ENCODE measurements at places on chromosomes 2 and 18.

- DNase-seq: no peak
Observed at GRCh38 chr2:105445976-105446375, 47.1 kb upstream of the FHL2 start.

GRCh38 chr2:122300758-122301157 lies 545.3 kb downstream of the TSN start:
- no peak for DNase-seq

GRCh38 chr2:208319391-208319790 lies 53.3 kb downstream of the PIKFYVE start:
- no peak for DNase-seq

DNA sequence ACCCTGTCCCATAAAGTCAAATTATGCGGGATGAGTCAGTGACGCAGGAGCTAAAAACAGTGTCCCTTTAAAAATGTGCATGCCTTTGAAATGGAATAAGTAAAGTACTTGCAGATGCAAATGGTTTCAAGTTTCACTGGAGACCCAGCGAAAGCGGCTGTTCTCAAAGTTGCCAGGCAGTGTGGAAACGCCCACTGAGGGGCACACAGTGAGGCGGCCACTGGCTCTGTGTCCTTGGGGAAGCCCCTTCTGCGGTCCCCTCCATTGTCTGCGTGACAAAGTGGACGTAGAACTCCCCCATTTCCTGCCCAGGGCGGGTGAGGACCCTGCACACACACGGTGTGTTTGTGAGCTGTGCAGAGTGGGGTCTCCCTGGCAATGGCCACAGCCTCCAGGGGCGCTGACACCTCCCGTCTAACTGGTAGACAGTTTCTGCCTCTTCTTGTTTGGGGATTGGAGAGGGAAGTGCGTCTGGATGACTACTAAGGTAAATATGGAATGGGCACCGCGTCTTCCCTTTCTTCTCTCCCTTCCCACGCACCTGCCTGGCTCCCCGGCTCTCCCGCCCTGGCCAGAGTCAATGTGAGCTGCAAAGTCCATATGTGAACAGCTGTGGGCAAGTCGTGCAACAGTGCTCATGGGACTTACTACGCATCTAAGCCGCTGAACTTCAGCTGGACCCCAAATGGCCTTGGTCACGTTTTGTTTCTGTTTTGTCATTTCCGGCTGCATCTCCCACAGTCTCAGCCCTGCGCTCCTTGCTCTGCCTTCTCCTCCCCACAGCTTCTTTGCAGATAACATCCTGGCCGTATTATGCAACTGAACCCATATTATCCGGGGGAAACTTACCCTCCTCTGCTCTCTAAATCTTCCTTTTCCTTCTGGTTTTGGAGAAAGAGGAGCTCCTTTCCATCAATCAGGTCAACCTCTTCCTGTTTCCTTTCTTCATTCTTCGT lies 33.7 kb upstream of the ZNF516 start:
- peak; percentile 62 for DNase-seq

GRCh38 chr2:216553482-216554240 lies 55.0 kb downstream of the RPL37A start:
- no peak for DNase-seq

DNA sequence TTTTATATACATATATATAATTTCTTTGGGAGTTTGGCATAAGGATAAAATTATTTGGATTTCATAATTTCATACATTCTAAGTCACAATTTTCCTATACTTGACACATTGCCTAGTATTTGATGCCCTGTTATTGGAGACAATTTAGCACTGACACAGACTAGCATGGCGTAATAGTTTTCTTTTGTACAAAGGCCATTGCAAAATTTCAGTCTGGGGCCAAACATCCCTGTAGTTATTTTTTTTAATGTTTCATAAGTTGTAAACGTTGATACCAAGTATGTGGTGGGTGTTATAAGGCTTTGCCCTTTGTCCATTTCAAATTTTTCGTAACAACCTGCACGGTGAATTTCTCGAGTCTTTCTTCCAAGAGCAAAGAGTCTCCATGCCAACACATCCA lies 95.7 kb upstream of the NRP2 start:
- DNase-seq: no peak

- DNase-seq: peak; percentile 40
Observed at GRCh38 chr2:187614756-187615155, 60.5 kb upstream of the TFPI start.

DNA sequence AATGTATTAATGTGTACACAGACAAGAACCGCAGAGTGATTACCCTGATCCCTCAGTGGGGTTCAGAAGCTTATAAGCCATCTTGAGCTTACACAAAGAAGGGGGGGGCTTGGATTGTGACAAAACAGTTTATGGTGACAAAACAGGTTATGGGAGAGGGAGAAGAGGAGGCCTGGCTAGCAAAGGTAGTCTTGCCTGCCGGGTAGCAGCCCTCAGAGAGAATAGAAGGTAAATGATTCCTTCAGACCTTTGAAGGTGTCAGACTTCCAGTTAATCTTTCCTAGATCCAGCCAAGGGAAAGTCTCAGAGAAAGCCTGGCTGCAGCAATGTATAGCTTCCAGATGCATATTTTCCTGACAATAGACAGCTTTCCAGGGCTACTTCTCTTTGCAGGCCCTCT lies 44.6 kb upstream of the RAPH1 start:
- DNase-seq: no peak

DNA sequence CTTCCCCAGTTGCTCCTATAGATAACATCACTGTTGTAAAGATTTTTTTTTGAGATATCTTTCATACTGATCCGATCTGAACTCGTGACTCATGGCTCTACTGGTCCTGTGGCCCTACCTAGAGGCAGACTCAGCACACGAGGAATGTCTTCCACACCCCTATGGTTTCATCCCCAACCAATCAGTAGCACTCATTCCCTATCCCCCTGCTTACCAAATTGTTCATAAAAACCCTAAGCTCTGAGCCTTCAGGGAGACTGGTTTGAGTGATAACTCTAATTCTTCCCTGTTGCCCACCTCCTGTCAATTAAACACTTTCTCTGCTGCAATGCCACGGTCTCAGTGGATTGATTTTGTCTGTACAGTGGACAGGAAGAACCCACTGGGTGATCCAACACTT lies 4.2 kb upstream of the SAP130 start:
- no peak for DNase-seq

- DNase-seq: peak; percentile 95
Observed at GRCh38 chr2:134206573-134206972, 47.3 kb upstream of the MGAT5 start.

- no peak for DNase-seq
Observed at GRCh38 chr2:74278694-74279093, 64.5 kb downstream of the SLC4A5 start.

DNA sequence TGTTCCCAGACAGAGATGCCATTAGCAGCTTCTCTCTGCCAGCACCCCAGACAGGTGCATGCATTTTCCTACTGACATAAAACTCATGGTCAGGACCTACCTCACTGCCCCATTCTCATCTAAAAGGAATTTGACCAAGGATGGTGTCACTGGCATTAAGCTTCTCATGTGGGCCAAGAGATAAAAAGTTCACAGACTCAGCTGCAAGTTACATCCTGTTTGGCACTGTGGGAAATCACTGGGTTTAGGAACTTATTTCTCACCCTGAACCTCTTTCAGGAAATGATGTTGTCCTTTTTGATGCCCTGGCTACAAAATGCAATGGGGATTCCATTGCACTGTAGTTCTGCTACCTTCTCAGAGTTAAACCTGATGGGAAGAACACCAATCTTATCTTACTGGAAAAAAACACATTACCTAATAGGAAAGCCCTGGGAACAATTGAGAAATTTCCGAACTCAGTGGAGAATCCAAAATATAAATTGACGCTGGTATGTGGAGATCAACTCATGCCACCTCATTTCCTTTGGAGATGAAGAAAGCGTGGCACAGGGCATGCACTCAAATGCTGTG lies 252.1 kb upstream of the COPS8 start:
- DNase-seq: peak; percentile 50

GRCh38 chr2:55595536-55595935 lies 21.9 kb downstream of the PPP4R3B start:
- DNase-seq: no peak

- no peak for DNase-seq
Observed at GRCh38 chr2:191359133-191359532, 113.9 kb downstream of the MYO1B start.

- peak; percentile 54 for DNase-seq
Observed at GRCh38 chr2:216696751-216697560, 1.6 kb upstream of the IGFBP5 start.

GRCh38 chr18:45621061-45621511 lies 5.8 kb downstream of the SLC14A2 start:
- DNase-seq: peak; percentile 41

DNA sequence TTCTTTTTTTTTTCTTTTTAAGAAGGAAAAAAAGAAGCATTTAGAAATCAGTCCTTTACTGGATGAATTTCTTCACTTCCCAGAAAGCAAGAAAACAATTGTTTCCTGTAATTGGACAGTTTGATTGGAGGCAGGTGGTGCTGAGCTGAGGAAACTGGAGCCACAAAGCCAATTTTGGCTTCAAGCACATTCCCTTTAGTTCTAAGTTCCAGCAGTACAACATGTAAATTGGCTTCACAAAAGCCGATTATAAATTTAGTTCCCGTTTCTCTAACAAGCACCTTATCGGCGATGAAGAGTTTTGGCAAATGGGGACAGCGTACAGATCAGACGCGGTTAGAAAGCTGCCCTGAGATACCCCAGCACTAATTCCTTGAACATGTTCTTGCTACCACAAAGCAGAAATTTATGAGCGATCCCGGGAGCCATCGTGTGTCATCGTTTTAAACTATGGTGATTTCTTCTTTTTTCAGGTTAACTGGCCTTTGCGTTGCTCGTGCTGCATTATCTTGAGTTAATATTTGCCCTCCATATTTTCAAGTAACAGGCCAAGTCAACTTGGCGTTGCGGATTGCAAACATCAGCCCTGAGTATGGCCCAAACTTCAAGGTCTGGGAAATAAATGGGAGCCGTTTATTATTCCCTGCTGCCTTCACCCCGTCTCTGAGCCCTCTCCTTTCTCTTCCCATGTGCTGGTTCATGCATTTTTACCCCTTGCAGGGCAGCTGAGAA lies 190.4 kb upstream of the ID2 start:
- DNase-seq: no peak

DNA sequence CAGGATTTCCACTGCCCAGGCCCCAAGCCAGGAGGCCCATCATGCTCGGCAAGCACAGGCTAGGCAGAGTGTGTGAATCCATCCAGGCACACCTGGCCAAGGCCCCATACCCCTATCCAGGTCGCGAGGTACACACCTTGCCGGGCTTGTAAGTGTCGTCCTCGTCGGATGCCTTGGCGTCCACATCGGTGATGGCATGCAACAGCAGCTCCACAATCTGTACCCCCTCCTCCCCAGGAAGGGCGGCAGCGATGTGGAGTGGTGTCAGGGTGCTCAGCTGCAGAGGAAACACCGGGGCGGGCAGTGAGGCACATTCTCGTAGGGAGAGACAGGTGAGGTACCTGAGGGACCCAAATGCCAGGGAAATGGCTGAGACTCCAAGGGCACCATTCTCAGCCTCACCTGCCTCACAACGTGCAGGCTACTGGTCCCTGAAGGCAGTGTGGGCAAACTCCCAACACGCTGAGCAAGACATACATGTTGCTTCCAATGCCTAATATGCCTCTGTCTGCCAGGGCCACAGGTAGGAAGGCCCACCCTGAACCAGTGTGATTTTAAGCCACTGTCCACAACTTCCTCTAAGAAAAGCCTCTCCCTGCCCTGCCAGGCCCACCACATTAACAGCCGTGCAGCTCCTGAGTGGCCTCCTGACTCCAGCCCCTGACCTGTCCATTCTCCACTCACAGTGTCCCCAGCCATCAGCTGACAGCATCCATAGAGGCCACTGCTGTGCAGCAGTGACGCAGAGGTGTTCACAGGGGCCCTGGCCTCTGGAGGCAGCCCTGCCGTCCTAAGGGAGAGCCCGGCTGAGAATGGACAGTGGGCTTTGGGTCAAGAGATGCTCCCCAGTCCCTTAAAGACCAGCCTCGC lies 44.9 kb downstream of the ANKMY1 start:
- DNase-seq: no peak

- DNase-seq: no peak
Observed at GRCh38 chr18:50949185-50949584, 18.7 kb upstream of the ELAC1 start.

DNA sequence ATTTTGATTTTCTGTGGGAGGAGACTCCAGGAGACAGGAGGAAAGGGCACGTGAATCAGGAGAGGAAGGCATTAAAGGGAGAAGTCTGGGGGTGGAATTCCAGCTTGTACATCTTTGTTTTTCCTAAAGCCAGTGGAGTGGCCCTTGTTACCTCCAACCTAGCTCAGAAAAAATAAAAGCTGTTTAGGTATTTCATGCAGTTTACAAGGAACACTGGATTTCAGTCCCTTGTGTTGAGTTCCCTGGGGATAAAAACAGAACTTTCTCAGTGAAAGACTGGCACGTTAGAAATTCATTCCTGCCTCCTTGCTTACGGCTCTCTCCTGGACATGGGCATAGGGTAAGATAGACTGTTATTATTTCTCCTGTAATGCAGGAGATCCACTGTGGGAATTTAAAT lies 170.2 kb downstream of the ZEB2 start:
- DNase-seq: no peak

DNA sequence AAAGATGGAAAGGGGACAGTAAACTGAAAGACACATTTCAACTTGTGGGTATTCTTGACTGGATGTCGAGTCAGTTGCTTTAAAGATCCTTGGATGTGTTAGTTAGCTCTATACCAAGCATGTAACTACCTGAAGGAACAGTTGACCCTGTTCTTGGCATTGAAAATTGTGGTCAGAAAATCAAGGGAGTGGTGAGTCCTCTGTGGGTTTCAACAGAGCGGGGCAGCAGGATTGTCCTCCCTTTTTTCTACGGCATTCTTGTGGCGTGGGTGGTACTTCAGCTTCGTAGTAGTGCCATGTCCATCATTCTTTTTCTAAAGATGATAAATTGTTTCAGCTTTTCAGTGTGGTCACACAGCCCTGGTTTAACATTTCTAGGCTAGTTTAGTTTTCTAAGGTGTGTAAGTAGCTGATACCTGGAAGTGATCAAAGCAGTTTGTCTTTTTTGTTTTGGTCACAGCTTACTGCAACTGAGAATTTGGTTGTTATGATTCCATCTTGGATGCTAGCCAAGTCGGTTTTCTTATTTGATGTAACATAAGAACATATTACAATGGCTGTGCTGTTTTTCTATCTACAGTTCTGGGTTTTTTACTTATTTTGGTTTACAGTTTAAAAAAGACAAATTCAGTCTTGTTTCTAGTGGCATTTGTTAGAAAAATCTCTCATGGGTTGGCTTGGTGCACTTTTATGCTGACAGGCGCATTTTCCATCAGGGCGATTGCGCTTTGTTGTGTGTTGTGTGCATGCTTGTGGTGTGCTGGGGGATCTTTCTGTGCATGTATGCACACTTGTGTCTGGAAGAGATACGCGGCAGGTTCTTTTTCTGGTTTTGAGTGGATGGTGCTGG lies 84.7 kb downstream of the ZNF407 start:
- no peak for DNase-seq

GRCh38 chr2:120880381-120880780 lies 144.7 kb downstream of the GLI2 start:
- no peak for DNase-seq

- DNase-seq: no peak
Observed at GRCh38 chr2:16700551-16701259, 35.1 kb upstream of the CYRIA start.

DNA sequence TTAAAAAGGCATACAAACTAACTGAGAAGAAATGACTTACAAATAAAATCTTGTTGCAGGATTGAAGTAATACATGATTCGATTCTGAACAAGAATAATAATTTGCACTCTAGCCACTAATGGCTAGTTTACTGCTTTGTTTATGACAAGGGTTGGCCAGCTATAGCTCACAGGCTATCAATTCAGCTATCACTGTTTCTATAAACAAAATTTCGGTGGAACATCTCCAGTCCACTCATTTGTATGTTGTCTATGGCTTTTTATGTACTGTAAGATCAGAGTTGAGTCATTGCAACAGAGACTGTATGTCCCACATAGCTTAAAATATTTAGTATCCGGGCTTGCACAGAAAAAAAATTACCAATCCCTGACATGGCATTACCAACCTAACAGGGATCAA lies 543.7 kb upstream of the CNTNAP5 start:
- DNase-seq: no peak

All from fibroblast of skin of back (primary cell).